NCI-H1417 treated with DMSO at 0.1 percent for 48 hours (cell line): ENCODE measurements at places on chromosomes 3 and 15.

- DNase-seq = no peak
These were observed 79.5 kb upstream of the UMPS start for GRCh38 chr3:124650798-124651197.

GRCh38 chr15:77225088-77225487 lies 154.2 kb upstream of the TSPAN3 start:
- no peak for DNase-seq

DNA sequence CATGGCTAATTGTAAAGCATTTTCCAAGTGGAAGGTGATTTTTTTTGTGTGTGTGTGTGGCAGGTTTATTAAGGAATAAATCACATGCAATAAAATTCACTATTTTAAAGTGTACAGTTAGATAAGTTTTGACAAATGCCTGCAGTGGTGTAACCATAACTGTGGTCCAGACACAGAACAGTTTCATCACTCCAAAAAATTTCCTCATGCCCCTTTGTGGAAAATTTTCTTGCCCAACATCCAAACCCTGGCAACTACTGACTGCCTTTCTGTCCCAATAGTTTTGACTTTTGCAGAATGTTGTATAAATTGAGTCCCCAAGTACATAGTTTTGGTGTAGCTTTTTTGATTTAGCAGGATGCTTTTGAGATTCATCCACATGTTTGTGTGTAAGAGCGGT lies 135.1 kb upstream of the KLHL25 start:
- DNase-seq = no peak

DNA sequence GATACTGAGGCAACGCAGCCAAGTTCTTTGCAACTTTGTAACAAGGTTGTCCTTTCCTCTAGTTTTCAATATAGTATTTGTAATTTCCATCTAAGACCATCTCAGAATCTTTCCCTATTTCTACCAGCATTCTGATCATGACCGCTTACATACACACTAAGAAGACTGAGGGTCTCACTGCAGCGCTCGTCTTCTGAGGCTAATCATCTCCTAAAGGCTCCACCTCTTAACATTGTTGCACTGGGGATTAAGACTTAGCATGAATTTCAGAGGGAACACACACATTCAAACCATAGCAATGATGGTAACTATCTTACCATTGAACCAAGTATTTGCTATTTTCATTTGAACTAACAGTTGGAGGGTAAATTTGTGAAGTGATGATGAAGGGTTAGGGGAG lies 463.3 kb upstream of the CCDC54 start:
- no peak for DNase-seq

DNA sequence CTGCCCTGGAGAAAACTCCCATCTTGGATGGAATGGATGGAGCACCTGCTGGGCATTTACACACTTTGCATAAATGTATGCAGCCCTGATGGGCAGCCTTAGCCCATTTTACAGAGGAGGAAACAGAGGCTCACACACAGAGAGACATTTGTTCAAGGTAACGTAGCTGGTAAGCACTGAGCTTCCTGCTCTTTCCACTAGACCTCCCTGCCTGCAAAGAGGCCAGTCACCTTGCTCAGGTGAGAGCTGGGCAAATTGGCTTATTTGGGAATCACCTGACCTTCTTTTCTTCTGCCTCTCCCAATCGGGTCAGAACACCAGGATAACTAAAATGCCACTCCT lies 51.4 kb upstream of the FLNB start:
- DNase-seq = no peak

- DNase-seq = no peak
These were observed 72.6 kb upstream of the SEMA6D start for GRCh38 chr15:47644722-47645121.

GRCh38 chr3:25023876-25024275 lies 404.2 kb upstream of the RARB start:
- no peak for DNase-seq

- DNase-seq = no peak
These were observed 1.0 kb downstream of the CSPG5 start for GRCh38 chr3:47577583-47578118.

- DNase-seq = no peak
These were observed 542 bp downstream of the INKA1 start for GRCh38 chr3:49803465-49804140.

- no peak for DNase-seq
These were observed 74.9 kb downstream of the TOP2B start for GRCh38 chr3:25589783-25590258.

- DNase-seq = no peak
These were observed 163.4 kb upstream of the GADL1 start for GRCh38 chr3:31057891-31058290.

DNA sequence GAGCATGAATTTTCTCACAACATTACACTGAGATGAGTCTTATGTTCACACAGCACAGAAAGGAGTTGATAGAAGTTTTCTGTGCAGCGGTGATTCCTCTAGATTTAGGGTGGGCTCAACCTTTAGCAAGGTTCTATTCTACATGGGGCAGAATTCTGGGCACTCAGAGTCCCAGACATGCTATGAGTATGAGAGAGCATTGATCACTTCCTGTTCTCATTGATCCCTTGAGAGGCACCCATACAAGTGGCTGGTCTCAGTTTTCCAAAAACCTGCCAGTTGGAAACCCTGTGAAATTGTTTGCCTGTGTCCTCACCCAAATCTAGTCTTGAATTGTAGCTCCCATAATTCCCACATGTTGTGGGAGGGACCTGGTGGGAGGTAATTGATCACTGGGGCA lies 112.5 kb upstream of the NR2F2 start:
- no peak for DNase-seq

GRCh38 chr15:25869701-25870100 lies 6.6 kb upstream of the ATP10A start:
- DNase-seq = no peak

GRCh38 chr3:175193815-175194518 lies 334.8 kb downstream of the NAALADL2 start:
- DNase-seq = no peak

DNA sequence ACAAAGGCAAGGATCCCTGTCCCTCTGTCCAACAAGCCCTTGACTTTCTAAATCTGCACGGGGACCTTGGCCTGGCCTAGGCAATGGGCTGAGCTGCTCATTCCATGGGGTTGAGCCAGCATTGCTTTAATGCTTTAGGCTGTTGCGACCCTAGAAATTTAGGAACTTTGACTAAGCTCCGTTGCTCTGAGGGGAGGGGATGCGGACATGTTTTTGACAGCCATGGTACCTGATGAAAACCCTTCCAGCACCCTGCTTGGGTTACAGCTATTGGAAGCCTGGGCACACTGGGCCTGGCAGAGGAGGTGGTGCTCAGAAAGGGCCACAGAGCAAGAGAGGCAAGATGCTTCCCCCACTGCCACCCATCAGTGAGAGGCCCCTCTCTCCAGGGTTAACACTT lies 37.1 kb downstream of the SYNM start:
- no peak for DNase-seq

- DNase-seq = no peak
These were observed 211.5 kb upstream of the SEMA6D start for GRCh38 chr15:47505712-47506328.

DNA sequence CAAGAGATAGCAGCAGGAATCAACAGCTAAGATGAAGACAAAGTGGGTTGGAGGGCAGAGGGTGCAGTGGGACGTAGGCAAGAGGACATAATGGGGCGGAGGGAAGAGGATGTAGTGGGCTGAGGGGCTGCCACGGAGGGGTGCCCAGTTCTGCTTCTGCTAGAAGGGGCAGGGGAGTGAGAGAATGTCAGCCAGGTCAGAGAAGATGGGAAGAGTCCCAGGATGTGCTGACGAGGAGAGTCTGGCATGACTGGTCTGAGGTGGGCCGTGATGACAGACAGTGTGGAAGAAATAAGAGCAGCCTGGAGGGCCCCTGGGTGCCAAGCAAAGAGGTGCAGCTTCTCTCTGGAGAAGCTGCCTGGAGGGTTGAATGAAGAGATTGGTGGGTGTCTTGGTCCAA lies 4.0 kb downstream of the SPSB4 start:
- DNase-seq = no peak

DNA sequence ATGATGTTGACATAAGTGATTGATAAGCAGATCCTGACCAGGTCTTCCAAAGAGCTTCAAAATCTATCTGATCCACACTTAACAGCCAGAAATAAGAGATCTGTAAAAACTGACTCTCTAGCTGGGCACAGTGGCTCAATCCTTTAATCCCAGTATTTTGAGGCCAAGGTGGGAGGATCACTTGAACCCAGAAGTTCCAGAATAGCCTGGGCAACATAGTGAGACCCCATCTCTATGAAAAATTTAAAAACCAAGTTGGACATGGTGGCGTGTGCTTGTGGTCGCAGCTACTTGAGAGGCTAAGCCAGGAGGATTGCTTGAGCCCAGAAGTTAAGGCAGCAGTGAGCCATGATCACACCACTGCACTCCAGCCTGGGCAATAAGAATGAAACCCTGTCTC lies 43.6 kb downstream of the PIGB start:
- no peak for DNase-seq

- no peak for DNase-seq
These were observed 253.2 kb downstream of the RORA start for GRCh38 chr15:60975952-60976351.

- DNase-seq = no peak
These were observed 388.3 kb upstream of the IL12A start for GRCh38 chr3:159600291-159600690.

DNA sequence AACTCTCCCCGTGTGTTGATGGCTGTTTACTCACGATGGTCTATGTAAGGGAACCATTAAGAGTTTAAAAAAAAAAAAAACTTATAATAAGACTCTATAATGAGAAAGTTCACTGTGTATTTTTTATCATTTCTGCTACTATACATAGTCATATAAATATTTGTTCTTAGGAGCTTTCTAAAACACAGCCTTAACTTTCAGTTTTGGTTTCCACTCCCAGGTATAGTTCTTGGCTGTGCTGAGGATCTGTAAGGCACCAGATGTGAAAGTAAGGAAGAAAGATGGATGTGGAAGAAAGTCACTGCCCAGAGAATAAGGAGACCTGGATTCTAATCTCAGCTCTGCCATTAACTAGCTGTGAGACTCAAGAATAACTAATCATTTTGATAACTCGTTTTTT lies 101.9 kb upstream of the THBS1 start:
- DNase-seq = no peak

DNA sequence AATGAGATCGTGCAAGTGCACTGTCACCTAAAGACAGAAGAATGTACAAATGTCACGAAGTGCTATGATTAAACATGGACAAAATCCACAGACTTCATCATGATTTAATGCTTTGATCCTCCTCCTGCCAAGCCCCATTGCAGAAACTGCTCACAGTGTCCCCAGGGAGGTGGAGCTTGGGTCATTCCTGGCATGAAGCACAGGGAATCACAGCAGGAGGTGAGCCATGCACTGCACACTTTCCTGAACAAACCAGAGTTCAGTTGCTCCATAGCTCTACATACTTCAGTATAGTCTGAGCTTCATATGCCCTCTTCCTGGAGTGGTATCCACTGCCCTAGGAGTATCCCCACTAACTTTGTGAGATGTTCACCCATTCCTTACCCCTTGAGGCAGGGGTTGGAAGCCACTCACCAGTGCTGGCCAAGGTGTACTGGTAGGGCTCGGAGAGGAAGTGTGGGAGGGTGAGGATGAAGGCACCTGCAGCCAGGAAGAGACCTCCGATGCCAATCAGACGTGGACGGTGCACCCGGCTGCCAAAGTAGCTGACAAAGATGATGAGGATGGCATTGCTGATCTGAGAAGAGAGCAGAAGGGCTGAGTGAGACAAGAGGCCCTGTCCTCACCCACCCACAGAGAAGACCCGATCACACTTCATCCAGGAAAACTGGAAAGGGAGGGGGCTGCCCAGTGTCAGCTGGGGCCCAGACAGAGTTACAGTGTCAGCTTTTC lies 56.3 kb downstream of the SLCO2A1 start:
- no peak for DNase-seq

DNA sequence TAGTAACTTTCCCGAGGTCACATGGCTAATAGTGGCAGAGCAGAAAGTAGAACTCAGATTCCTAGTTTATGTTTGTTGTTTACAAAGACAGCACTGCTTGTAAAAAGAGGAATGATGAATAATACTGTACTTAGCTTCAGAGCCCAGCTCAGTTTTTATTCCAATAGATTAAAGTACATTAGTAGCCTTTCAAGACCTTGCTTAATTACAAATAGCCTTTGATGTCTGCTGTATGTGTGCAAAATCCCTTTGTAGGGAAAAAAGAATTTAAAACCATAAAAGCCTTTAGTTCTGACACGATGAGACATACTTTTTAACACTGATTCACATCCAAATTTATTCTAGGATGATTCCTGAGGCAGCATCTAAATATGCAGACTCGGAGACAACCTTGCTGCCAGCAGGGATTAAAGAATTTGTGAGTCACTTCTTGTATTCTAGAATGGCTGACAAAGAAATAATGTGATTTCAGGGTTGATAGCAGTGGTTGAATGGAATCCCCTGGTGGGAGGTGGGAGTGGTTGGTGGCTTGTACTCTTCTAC lies 324.2 kb upstream of the TGFBR2 start:
- DNase-seq = no peak

- no peak for DNase-seq
These were observed 12.6 kb downstream of the OSBPL11 start for GRCh38 chr3:125582707-125583106.

DNA sequence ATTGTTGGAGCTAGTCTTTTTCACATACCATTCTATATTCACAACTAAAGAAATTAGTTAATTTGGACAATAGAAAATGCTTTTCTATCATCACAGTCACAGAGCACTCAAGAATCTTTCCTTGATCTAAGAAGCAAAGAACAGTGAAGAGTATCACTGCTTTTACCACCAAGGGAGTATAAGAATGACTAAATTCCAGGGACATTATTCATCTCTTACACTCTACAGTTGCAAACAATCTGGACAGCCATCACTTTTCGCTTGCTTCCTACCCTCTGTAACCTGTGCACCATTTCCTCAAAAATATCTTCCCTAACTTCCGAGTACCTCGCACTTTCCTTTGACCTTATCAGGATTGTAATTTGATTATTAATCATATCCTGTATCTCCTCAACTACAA lies 359.5 kb upstream of the TMCO5A start:
- no peak for DNase-seq

GRCh38 chr15:75671730-75672602 lies 24.3 kb downstream of the SNX33 start:
- no peak for DNase-seq

GRCh38 chr15:44289259-44289790 lies 806 bp downstream of the GOLM2 start:
- no peak for DNase-seq

DNA sequence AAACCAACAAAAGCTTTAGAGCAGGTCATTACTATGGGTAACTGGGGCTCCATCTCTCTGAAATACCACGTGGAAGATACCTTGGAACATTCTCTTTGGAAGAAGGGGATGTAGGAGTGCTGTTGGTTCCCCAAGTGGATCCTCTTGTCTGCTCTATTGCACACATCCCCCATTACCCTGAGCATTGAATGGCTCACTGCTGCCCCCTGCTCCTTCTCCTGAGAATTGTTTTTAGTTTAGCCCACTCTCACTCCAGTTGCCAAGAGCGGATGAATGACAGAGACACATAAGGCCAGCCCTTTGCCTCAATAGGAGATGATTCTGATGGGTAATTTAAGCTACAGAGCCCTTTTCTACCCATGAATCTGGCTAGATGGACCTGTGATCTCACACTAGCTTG lies 135.6 kb upstream of the SUCLG2 start:
- no peak for DNase-seq
